Spinal cord (tissue), 10 donors: ENCODE measurements at places on chromosomes 7 and 10. TPM values are rescaled to one million over a fixed set of nuclear protein-coding genes. Genes with fewer than 3 reads are reported as not detected.

SPDYE16 gene
- 0.28 TPM for total RNA-seq

EIF5AL1 gene
- 0.28 TPM for total RNA-seq

AKR1D1 gene
- total RNA-seq, result not detected

SEPTIN14 gene
- not detected for total RNA-seq

GPR26 gene
- total RNA-seq, result 7.6 TPM

OR6B1 gene
- total RNA-seq, result not detected

TMEM130 gene
- 14.1 TPM for total RNA-seq

SLC13A1 gene
- not detected for total RNA-seq

PRKAR2B gene
- total RNA-seq, result 69.3 TPM

CALML3 gene
- total RNA-seq, result not detected

OPN4 gene
- not detected for total RNA-seq

SCIN gene
- 7.5 TPM for total RNA-seq

CLCN1 gene
- total RNA-seq, result not detected

SPAM1 gene
- total RNA-seq, result not detected

TMEM184A gene
- 0.20 TPM for total RNA-seq

VPS37D gene
- total RNA-seq, result 8.9 TPM

CADPS2 gene
- total RNA-seq, result 40.5 TPM

FAM241B gene
- total RNA-seq, result 9.8 TPM

SLC26A3 gene
- total RNA-seq, result not detected

NXPH1 gene
- 17.1 TPM for total RNA-seq

ZNF248 gene
- total RNA-seq, result 40.1 TPM

NODAL gene
- 2.1 TPM for total RNA-seq

CLDN3 gene
- total RNA-seq, result not detected
